CD8-positive, alpha-beta memory T cell (primary cell): ENCODE measurements at places on chromosomes 3 and 15. TPM values are rescaled to one million over a fixed set of nuclear protein-coding genes. Genes with fewer than 3 reads are reported as not detected.

DNA sequence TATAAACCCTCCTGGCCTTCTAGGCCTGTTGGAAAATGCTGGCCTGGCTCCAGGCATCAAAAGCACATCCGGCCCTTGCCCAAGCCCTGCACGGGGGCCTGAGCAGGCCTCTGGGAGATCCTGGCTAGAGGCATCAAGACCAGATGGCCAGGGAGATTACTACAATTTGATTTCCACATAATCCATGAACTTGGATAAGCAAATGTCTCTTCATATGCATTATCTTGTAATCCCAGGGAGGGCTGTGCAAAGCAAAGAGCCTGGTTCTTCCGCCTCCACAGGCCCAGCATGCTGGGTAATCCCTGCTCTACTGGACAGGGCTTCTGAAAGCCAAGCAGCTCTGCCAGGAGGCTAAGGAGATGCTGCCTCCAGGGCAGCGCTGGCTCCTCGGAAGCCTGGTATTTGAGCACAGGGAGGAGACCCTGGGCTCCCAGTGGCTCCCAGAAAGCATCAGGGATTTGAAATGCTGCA is 18.2 kb downstream of the MRPL46 start:
- peaks cover 4% of the 10 kb centered on the region for H3K27me3 ChIP-seq
- no peak for DNase-seq
- H3K27ac ChIP-seq = no peak overlapping the region
- no peaks in the 10 kb centered on the region for H3K4me1 ChIP-seq

DNA sequence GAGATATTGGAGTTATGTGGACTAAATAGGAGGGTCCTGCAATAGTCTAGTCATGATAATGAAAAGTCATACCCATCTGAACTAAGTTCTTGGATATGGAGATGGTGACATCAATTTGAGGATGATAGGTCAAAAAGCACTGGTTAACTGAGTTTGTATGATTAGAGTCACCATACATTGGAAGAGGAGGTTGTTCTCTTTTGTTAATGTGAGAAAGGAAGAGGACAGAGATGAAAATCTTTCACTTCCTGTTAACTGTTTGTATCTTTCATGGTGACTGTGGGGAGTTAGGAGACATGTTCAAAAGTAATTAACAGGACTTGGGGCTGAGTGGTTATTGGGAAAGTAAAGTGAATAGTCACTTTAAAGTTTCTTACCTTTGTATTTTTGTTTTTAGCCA is 11.1 kb downstream of the TMEM62 start:
- peaks cover 14% of the 10 kb centered on the region for H3K4me1 ChIP-seq
- no peak for DNase-seq
- H3K27me3 ChIP-seq = no peaks in the 10 kb centered on the region
- H3K36me3 ChIP-seq = peaks cover 12% of the 10 kb centered on the region
- H3K4me3 ChIP-seq = no peak overlapping the region
- H3K27ac ChIP-seq = no peak overlapping the region

GRCh38 chr3:159233734-159234133 is 431.9 kb downstream of the MFSD1 start:
- no peak overlapping the region for H3K27ac ChIP-seq
- H3K4me3 ChIP-seq = no peak overlapping the region
- H3K36me3 ChIP-seq = no peaks in the 10 kb centered on the region
- no peaks in the 10 kb centered on the region for H3K27me3 ChIP-seq
- H3K4me1 ChIP-seq = no peaks in the 10 kb centered on the region
- DNase-seq = no peak

- H3K4me1 ChIP-seq = no peaks in the 10 kb centered on the region
- H3K4me3 ChIP-seq = no peak overlapping the region
- no peak overlapping the region for H3K27ac ChIP-seq
- H3K27me3 ChIP-seq = no peaks in the 10 kb centered on the region
- no peaks in the 10 kb centered on the region for H3K36me3 ChIP-seq
- DNase-seq = no peak
These were observed 306.2 kb upstream of the ATP11B start for GRCh38 chr3:182487143-182487542.

GRCh38 chr3:37993460-37993819 is 2.9 kb downstream of the VILL start:
- H3K4me3 ChIP-seq = peak overlapping the region; percentile 75
- peak overlapping the region; percentile 80 for H3K27ac ChIP-seq
- no peak for DNase-seq
- no peaks in the 10 kb centered on the region for H3K27me3 ChIP-seq
- H3K36me3 ChIP-seq = no peaks in the 10 kb centered on the region

DNA sequence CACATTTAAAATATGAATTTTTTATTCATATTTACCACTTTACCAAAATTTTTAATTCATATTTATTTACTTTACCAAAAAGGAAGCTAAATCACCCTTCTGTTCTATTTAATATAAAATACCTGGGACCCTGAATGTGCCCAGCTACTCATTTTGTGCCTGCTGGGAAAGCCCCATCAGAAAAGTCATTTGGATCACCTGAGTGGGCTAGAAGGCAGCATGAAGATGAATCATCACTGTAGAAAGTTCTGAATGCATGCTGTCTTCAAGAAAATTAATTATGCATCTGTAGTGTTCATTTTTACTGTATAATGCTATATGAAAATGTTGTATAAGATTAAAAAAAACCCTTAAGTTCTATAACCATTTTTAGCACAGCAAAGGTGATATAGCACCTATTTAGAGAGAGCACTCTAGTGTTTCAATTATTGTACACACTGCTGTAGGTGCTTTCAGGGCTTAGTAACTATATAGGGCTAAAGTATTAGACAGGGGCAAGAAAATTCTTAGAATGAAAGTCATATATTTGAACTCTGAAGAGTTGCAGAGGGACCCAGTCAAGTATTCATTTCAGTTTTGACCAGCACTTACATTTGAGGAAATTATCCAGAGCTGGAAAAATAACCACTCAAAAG is 175.1 kb downstream of the NFKBIZ start:
- DNase-seq = no peak
- no peaks in the 10 kb centered on the region for H3K36me3 ChIP-seq
- H3K27ac ChIP-seq = no peak overlapping the region
- H3K4me1 ChIP-seq = peaks cover 3% of the 10 kb centered on the region
- no peak overlapping the region for H3K4me3 ChIP-seq
- no peaks in the 10 kb centered on the region for H3K27me3 ChIP-seq

DNA sequence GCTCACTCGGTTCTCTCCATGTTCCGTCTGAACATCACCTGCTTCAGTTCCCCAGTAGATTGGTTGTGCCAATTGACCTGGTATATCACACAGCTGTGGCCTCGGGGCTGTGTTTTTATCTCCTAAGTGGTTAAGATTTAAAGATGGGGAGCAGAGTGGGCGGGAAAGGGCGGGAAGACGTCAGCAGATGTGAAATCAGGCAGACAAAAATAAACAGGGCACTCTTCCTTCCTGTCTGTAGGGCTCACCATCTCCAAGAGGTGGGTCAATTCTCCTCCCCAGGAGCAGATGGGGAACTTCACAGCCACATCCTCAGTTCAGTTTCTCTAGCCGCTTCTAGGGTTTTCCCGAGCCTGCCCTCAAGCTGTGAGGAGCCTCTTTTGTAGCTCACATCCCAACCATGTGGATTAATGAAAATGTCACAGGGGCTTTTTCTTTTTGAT is 26.8 kb upstream of the LIMD1 start:
- no peaks in the 10 kb centered on the region for H3K27me3 ChIP-seq
- no peak for DNase-seq
- peaks cover 6% of the 10 kb centered on the region for H3K4me1 ChIP-seq
- no peak overlapping the region for H3K27ac ChIP-seq
- H3K4me3 ChIP-seq = no peak overlapping the region

- H3K36me3 ChIP-seq = peaks cover 28% of the 10 kb centered on the region
- no peak overlapping the region for H3K27ac ChIP-seq
- H3K27me3 ChIP-seq = no peaks in the 10 kb centered on the region
- H3K4me1 ChIP-seq = no peaks in the 10 kb centered on the region
- no peak for DNase-seq
- H3K4me3 ChIP-seq = no peak overlapping the region
These were observed 50.2 kb downstream of the ATP11B start for GRCh38 chr3:182843478-182843877.

- no peak overlapping the region for H3K27ac ChIP-seq
- no peaks in the 10 kb centered on the region for H3K27me3 ChIP-seq
- no peak for DNase-seq
These were observed 14.6 kb upstream of the ATP10A start for GRCh38 chr15:25877681-25878080.

DNA sequence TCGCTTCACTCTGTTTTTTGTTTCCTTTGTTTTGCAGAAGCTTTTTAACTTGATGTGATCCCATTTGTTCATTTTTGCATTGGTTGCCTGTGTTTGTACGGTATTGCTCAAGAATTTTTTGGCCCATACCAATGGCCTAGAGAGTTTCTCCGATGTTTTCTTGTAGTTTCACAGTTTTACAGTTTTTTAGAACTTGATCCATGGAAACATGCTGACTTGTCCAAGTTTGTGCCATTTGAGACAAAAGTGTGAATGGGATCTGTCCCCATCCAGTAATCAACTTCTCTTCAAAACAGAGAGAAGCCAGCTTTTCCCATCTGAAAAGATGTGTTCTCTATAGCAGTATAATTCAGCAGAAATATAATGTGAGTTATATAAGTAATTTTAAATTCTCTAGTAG is 266.5 kb upstream of the LRTM1 start:
- H3K27ac ChIP-seq = no peak overlapping the region
- H3K27me3 ChIP-seq = no peaks in the 10 kb centered on the region
- no peaks in the 10 kb centered on the region for H3K36me3 ChIP-seq
- no peak for DNase-seq

DNA sequence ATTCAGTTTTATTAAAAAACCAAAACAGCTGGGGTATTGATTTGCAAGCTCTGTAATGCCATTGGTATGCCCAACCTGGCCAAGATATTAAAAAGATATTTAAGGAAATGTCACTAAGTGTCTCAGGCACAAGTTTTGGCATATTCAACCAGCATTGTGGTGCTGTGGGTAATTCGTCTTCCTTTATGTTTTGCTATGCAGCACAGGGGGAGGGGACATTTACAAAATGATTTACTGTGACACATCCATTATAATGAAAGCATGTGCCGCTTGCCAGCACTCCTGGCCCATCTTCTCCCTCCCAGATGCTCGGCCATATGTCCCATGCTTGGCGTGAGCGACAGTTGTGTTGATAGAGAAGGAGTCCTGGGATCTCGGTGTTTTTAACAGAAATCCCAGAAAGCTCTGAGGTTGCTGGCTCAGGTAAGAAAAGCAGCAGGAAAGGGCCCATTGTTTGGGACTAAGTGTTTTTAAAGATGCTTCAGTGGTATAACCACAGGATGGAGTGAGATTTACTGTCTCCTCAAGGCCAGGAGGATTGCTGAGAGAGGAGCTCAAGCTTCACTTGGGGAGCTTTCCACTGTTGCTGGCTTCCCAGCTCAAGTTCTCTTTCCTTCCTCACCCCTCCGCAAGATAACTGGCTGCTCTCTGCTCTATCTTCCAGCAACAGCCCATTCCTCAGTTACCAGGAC is 158.2 kb upstream of the TSC22D2 start:
- H3K27ac ChIP-seq = no peak overlapping the region
- no peak for DNase-seq
- no peak overlapping the region for H3K4me3 ChIP-seq
- no peaks in the 10 kb centered on the region for H3K36me3 ChIP-seq

GRCh38 chr3:30282154-30282696 is 324.2 kb upstream of the TGFBR2 start:
- H3K27ac ChIP-seq = no peak overlapping the region
- no peaks in the 10 kb centered on the region for H3K36me3 ChIP-seq
- no peak for DNase-seq
- H3K4me1 ChIP-seq = no peaks in the 10 kb centered on the region
- no peaks in the 10 kb centered on the region for H3K27me3 ChIP-seq
- H3K4me3 ChIP-seq = no peak overlapping the region

DNA sequence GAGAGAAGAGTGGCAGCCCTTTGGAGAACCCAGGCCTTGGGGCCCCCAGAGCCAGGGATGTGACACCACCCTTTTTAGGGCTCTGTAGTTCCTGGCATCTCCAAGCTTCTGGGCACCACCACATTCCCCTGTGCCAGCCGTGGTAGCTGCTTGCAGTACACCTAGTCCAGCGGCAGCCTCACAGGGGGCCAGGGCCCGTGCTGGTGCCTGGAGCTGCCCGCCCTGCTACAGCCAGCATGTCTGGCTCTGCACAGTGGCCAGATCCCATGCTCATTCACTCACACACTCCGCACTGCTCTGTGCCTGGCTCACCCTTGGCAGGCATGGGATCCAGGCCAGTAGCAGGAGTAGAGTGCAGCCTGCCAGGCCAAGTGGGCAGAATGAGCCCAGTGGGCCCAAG is 351.6 kb upstream of the TMCO5A start:
- no peak overlapping the region for H3K27ac ChIP-seq
- H3K4me1 ChIP-seq = no peaks in the 10 kb centered on the region
- H3K4me3 ChIP-seq = no peak overlapping the region
- no peaks in the 10 kb centered on the region for H3K27me3 ChIP-seq
- DNase-seq = no peak

DNA sequence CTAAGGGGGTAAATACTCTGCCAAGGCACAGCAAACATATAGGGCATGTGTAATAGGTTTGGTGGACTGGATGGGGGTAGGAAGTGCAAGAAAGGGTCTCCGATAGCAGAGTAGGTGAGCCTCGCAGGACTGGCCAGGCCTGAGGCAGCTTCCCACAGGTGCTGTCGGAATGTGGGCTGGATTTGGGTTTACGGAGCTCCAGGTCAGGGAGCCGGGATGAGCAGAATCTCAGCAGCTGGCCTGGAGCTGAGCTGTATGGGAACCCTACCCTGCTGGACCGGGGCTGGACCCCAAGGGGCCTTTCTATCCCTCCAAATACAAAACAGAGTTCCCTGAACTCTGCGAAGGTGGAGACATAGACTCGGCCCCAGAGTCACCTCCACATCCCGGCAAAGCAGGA is 15.0 kb downstream of the KLF15 start:
- H3K27me3 ChIP-seq = no peaks in the 10 kb centered on the region
- no peak overlapping the region for H3K4me3 ChIP-seq
- no peaks in the 10 kb centered on the region for H3K4me1 ChIP-seq

GRCh38 chr3:133169331-133170068 is 131.3 kb downstream of the TMEM108 start:
- no peak overlapping the region for H3K27ac ChIP-seq
- H3K36me3 ChIP-seq = no peaks in the 10 kb centered on the region
- no peaks in the 10 kb centered on the region for H3K4me1 ChIP-seq
- no peaks in the 10 kb centered on the region for H3K27me3 ChIP-seq

Gene ZKSCAN7
- 4.7 TPM for total RNA-seq

Gene IQCB1
- total RNA-seq = 27.3 TPM

Gene GABPB1
- total RNA-seq = 45.7 TPM

Gene PATL2
- total RNA-seq = 7.7 TPM

Gene MAGEL2
- total RNA-seq = not detected

Gene WDR49
- 0.74 TPM for total RNA-seq

Gene GHRL
- 0.69 TPM for total RNA-seq

Gene PRR20G
- not detected for total RNA-seq

Gene CIB2
- total RNA-seq = 2.3 TPM

Gene MYRIP
- not detected for total RNA-seq

Gene GPR149
- total RNA-seq = not detected

Gene RTP1
- not detected for total RNA-seq
